HEK293T (cell line): ENCODE measurements at places on chromosomes 1 and 21.

DNA sequence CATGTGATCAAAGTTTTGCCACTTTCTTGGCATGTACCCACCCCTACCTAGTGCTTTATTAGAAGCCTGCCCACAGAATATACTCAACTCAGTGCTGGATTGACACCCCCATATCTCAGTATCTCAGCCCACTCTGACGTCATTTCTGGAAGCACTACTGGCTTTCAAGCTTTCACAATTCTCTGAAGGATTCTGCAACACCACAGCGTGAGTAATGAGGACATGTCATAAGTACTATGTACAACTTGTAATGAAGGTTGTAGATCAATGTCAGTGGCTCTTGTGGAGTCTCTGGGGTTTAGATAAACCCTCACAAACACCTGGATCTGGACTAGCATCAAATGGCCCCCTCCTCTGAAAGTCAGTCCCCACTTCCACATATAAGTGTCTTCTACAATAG is 57.2 kb downstream of the TNFSF4 start:
- no peak for DNase-seq

DNA sequence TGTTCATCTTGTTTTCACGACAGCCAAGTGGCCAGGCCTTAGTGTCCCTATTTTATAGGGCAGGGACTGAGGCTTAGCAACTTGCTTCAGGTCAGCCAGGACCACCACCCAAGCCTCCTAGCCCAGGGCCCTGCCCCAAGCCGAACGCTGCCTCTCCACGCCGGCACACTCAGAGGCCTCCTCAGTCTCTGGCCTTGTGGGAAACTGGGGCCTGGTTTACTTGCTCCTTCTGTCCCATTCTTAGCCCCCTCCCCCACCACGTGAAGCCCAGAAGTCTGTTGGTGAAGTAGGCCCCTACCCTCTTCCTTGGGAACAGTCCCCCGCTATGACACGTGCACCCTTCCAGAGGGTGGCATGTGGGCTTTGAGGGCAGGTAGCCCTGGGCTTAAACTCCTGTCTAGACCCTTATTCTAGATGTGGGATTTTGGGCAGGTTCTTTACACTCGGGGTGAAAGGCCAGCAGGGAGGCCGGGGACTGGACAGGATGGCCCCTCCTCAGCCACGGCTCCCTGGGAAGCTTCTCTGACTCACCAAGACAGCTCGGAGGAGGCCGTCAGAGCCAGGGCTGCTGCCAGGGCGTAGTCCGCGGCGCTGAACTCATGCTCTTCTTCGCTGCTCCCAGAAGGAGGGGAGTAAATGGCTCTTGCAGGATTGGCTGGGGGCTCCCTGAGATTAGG is 4.3 kb downstream of the MYOM3 start:
- no peak for DNase-seq

DNA sequence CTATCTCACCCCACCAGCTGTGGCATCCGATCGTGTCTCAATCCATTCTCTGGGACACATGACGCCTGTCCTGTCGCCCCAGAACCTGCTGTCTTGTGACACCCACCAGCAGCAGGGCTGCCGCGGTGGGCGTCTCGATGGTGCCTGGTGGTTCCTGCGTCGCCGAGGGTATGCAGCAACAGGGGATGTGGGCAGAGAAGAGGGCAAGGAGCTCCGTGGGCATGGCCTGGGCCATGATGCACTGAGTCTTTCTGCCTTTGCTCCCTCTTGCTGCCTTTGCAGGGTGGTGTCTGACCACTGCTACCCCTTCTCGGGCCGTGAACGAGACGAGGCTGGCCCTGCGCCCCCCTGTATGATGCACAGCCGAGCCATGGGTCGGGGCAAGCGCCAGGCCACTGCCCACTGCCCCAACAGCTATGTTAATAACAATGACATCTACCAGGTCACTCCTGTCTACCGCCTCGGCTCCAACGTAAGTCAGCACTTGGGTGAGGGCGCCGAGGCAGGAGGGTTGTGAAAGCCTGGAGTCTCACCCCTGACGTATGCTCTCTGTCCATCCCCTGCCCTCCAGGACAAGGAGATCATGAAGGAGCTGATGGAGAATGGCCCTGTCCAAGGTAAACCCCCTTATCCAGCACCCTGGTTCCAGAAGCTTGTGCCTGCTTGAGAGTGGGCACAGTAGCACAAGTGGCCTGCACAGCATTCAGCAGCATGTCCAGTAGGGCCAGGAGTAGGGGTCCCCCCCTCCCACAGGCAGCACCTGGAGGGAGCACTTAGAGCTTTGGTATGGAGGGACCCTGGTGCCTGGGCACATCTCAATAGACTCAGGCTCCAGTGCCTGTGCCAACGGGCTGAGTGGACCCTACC is 8.8 kb downstream of the TINAGL1 start:
- peak; percentile 6 for DNase-seq

GRCh38 chr1:161198194-161198896 is 509 bp downstream of the ADAMTS4 start:
- peak; percentile 45 for DNase-seq

DNA sequence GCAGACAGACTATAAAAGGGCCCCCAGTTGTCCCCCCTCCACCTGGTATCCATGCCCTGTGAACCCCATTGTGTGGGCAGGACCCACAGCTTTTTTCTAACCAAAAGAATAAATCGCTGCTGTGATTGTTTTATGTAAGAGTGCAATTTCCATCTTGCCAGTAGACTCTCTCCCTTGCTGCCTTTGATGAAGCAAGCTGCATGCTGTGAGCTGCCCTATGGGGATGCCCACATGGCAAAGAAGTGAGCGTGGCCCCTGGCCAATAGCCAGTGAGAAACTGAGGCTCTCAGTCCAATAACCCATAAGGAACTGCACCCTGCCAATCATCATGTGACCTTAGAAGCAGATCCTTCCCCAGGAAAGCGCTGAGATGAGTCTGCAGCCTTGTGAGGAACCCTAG is 37.8 kb upstream of the FMOD start:
- no peak for DNase-seq

DNA sequence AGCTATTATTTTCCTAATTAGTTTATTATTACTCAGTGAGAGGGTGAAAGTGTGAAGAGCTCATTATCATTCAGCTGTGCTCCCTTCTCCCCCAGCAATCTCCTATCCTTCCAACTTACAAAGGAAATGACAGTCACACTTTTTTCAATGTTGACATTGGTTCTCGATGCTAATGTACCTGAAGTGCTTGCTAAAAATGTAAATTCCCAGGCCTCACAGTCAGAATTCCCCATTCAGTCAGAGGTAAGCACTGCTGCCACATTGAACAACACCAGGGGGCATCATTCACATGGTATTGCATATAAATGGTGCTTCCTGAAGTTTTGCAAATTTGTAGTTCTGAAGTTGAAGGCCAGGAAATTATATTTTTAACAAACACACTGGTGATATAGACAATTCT is 132.7 kb upstream of the FOXD3 start:
- DNase-seq, result no peak

- no peak for DNase-seq
Observed at GRCh38 chr21:39661740-39662139, 49.0 kb downstream of the B3GALT5 start.

- DNase-seq, result no peak
Observed at GRCh38 chr1:167532964-167533824, 14.9 kb upstream of the CD247 start.

GRCh38 chr1:3671371-3672180 is 19.3 kb downstream of the TP73 start:
- no peak for DNase-seq

GRCh38 chr1:19395678-19396192 is 83.6 kb downstream of the SLC66A1 start:
- no peak for DNase-seq

- DNase-seq, result no peak
Observed at GRCh38 chr1:244246334-244246733, 195.3 kb downstream of the ZBTB18 start.

- no peak for DNase-seq
Observed at GRCh38 chr1:48725341-48726046, 51.2 kb downstream of the BEND5 start.

DNA sequence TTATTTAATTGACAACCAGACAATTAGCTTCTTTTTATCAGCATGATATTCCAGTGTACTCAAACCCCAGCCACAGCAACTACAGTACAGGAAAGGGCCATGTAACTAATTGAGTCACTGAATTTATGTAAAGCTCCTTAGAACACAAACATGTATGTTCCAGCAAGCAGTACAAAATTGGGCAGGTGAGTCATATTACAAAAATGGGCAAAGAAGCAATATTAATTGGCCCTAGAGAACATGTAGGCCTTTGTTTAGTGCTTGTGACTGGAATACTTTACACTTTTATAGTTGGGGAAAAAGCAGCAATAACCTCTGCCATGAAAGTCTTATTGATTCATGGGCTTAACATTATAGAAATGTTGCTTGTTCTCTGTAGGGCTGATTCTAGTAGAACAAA is 31.8 kb downstream of the CLEC20A start:
- no peak for DNase-seq

- DNase-seq, result no peak
Observed at GRCh38 chr1:242196101-242196500, 197.2 kb upstream of the MAP1LC3C start.

- no peak for DNase-seq
Observed at GRCh38 chr1:225849925-225850324, 32.3 kb downstream of the TMEM63A start.

GRCh38 chr1:164423136-164423535 is 135.8 kb upstream of the PBX1 start:
- no peak for DNase-seq

DNA sequence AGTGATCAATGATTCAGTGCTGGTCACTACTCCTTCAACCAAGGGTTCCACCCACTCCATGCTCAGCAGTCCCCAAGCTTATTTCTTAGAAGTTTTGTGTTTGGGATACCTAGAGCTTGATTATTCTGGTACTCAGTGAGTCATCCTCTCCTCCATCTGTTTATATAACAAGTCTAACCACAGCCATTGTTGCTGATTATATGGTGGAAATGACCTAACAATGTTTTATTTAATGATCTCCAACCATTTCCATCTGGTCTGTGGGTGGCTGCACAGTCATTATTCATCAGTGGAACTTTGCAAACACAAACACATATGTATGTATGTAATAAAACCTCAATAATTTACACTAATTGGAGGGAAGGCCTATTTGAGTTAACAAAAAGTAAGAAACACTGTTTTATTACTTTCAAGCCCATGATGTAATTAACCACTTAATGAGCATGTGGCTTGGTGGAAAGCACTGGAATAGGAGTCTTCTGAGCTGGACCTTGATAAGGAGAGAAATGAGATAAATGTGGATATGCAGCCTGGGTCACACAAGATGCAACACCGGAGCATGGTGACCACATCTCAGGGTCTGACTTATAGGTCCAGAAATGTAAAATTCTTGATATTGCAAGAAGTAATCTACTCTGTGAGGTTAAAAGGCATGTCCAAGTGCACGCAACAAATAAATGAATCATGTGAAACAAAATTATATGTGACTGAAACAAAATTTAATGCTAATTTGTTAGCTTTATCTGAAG is 99.0 kb upstream of the WLS start:
- DNase-seq, result no peak

DNA sequence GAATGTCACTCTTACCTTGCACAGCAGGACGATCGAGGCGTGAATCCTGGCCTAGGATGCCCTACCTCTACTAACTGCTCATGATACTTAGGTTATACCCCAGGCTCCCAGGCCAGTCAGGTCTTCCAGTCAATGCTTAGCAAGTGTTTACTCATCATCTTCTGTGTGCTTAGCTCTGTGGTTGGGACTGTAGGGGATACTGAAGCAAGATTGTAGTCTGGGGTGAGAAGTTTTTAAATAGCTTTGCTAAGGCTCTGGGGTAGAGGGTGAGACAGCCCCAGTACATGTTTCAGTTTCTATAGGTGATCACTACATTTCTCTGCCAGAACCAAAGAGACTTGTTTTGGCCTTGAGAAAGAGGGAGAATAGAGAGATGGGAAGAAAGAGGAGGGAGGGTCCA is 250.8 kb upstream of the KIAA0040 start:
- no peak for DNase-seq

GRCh38 chr1:15723631-15724246 is 12.3 kb upstream of the SLC25A34 start:
- no peak for DNase-seq

GRCh38 chr1:214205053-214205452 is 75.9 kb upstream of the SMYD2 start:
- no peak for DNase-seq

GRCh38 chr21:25862596-25862995 is 127.8 kb downstream of the GABPA start:
- DNase-seq, result peak; percentile 45

- DNase-seq, result no peak
Observed at GRCh38 chr1:24003331-24003972, 23.3 kb upstream of the SRSF10 start.

DNA sequence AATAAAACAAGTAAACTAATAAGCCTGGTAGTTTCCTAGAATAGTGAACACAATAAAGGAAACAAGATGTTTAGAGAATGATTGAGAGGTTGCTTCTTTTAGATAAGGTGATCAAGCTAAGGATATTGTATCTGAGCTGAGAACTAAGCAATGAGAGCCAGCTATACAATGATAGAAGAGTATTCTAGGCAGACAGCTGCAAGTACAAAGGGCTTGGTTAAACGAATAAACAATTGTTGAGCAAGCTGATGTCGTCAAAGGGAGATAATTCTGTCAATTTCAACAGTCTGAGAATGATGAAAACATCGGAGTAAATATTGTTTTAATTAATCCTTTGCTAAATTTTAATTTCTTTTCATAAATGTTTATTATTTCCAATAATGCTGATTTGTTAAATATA is 5.5 kb upstream of the FH start:
- DNase-seq, result no peak

DNA sequence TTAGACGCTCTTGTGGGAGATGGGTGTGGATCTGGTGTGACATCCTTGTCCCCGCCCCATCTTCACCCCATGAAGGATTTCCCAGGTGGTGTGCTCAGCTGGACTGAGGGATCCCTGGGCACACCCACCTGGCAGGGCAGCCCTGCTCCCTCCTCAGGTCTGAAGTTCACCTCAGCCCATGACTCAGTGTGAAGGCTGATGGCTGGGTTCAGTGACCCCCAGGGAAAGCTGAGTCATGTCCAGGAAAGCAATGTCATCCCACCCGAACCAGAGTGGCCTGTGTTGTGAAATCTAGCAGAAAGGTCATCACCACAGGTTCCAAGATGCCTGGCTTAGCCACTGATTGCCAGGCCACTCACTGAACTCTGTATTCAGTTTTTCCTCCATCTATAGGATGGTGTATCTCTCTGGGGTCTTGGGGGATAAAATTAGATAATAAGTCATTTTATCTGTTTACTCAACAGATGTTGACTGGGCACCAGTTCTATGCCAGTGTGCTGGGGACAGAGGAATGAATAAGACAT is 97.7 kb upstream of the JUN start:
- no peak for DNase-seq

DNA sequence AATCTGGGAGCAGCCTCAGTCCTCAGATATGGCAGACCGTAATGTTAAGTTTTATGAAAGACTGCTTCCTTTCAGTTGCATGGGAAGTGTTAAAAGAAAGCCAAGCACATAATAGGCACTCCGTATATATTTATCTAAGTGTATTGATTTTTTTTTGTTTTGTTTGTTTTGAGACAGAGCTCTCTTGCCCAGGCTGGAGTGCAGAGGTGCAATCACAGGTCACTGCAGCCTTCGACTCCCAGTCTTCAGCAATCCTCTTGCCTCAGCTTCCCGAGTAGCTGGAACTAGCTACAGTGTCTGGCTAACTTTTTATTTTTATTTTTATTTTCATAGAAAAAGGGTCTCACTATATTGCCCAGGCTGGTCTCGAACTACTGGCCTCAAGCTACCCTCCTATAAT is 341.8 kb downstream of the USH2A start:
- no peak for DNase-seq
